ENCODE measurements at places on chromosomes 11 and 22.

GRCh38 chr11:20668844-20669819, at the start of gene NELL1:
Gene NELL1, plus strand, starts transcription at chr11:20669586.
- no peak for DNase-seq

GRCh38 chr11:70510571-70510970, 112.2 kb downstream of the CTTN start:
- DNase-seq = no peak

DNA sequence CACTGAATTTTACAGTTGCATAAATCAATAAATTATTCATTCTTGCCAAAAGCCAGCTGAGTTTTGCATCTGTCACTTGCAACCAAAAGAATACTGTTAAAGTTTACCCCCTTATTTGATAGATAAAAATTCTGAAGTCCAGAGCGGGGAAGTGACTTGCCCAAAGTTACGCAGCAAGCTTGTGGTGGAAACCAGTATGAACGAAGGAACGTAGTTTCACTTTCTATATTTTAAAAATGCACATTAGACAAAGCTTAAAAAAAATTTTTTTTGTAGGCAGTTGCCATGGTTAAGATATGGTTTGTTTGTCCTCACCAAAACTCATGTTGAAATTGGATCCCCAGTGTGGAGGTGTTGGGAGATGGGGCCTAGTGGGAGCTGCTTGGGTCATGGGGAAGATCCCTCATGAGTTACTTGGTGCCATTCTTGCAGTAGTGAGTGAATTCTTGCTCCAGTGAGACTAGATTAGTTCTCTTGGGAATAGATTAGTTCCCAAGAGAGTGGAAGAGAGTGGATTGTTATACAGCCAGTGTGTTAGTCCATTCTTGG, 46.3 kb upstream of the SEZ6L start:
- DNase-seq = no peak

DNA sequence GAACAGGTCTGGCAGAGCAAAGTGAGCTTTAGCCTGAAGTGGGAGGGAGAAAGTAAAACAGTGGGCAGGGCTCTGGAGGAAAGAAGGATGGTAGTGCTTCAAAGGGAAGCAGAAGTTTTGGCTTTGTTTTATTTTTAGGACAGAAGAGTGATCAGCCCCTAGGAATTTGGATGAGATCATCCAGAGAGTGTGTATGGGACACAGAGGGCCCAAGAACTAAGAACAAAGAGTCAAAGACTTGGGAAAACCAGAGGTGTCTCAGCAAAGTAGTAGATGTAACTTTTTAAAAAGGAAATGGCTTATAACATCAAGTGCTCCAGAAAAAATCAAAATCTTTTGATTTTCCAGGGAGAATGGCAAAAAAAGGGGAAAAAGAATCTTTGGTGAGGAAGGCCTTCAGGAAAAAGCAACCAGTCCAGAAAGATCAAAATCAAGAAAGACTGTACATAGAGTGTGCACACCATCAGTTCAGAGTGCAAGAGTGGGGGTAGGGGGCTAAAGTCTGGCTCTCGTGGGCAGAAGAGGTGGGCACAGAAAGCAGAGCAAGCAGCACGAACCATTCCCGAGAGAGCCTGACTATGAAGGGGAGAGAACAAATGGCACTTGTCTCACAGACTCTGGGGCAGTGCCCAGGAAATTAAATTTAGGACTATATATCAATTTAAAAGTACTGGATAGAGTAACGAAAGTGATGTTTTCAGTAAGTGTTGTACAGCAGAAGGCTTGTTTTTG, 30.0 kb downstream of the MAPK1 start:
- DNase-seq = no peak

DNA sequence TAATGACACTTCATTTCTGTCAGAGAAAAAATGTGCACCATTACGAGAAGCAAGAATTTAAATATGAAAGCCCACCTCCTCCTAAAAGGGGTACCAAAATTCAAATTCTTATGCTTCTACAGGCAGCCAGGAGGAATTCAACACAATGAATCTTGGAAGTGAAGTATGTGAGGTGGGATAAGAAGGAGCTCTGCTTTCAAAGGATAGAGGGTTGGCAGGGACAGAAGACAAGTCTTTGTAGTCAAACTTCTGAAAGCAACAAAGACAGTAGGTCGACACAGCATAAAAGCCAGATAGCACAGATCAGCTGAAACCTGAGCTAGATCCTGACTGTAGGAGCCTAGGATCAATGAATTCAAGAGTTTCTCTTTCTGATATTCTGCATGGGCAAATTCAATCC, 17.4 kb downstream of the NARS2 start:
- no peak for DNase-seq

DNA sequence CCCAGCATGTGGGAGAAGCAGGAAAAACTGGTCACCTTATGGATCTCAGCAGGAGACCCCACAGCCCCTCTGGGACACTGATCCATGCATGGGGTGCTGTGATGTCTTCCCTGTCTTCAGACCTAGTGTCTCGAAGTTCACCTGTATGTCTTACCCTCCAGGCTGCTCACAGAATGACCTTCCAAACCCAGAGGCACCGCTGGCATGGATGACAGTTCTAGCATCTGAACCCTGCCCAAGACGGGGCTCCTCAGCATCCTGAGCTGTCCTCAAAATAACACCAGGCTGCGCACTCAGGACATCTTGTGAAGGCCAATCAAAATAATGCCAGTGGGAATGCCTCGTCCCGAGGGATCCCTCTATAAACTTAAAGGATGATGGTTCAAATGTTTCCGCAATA, 824.9 kb downstream of the TBC1D22A start:
- no peak for DNase-seq

DNA sequence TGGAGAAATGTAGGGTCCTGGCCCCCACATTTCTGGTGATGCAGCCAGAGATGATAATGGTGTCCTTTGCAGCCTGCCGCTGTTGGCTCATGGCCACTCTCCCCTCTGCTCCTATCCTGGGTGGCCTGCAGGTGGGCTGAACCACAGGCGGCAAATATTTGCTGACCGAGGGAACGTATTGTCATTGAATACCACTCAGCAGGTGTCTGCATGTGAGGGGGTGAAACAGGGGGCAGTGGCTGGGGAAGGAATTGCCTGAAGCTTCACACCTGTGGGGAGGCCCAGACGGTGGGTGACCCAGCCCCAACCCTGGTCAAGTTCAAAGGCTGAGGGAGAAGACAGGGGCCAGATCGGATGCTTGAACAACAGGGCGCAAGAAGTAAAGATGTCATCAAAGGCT, 73.3 kb upstream of the WNT11 start:
- no peak for DNase-seq

DNA sequence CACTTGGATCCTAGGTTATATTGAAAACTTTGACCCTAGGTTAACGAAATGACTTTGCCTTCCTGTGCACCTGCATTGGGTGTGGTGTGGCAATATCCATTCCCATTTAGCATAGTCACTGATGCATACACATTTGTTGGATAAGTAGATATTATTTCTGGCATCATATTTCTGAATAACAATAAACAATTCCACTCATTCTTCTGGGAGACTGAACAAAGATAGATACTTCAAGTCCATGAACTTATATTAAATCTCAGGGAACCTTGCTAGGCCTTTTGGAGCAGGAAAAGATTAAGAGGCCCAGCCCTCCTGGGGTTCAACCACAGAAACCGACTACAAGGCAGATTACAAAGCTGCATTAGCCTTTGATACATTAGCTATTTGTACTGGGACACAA, 118.9 kb downstream of the MSANTD4 start:
- no peak for DNase-seq

DNA sequence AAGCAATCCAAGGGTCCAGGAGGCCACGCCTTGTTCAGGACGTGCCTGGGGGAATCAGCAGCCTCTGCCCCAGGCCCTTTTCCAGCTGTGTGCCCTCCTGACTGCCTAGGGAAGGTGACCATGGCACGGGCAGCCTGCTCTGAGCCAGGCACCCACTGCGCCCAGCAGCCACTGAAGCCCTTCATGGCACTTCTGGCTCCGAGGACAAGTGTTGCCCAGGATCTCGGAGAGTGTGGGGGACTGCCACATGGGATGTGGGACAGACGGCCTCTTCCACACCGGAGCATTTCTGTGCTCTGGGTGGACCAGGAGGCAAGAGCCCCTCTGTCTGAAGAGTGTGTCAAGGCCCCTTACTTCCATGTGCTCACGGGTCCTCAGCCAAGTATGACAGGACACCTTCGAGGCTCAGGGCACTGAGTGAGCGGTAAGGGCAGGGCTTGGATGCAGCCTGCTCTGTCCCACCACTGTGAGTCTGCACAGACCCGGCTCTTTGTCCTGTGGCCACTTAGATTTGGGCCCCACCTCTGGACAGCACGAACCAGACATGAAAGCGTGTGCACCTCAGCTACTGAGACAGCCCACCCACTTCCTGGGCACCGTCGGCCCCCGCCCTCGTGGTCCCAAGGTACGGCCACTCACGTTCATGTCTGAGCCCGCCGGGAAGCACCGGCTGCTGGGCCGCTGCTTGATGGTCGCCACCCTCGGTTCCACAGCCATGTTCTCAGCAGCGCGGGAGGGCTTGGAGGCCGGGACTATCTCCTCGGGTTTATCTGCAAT, 93.6 kb downstream of the CTTN start:
- DNase-seq = no peak

DNA sequence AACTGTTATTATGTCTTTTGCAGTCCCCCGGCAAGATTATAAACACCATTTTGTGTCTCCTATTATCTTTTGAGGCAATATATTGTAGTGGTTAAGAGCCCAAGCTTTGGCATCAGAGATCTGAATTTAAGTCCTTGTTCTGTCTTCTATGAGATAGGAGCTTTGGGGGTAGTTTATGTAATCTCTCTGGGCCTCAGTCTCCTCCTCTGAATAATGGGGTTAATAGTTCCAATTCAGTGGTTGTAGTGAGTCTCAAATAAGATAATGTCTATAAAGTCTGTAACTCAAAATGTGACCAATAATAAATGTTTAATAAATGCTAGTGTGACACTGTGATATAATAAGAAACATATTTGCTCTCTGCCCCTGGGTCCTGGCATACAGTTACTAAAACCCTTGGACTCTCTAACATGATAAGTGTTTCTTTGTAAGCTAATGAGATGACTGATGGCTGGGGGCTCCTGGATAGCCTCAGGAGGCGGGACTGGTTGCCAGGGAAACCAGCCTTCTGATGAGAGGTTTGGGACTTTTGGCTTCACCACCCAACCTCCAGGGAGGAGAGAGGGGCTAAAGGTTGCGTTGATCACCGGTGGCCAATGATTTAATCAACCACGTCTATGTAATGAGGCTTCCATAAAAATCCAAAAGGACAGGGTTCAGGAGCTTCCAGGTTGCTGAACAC, 183.4 kb upstream of the MTMR2 start:
- no peak for DNase-seq

DNA sequence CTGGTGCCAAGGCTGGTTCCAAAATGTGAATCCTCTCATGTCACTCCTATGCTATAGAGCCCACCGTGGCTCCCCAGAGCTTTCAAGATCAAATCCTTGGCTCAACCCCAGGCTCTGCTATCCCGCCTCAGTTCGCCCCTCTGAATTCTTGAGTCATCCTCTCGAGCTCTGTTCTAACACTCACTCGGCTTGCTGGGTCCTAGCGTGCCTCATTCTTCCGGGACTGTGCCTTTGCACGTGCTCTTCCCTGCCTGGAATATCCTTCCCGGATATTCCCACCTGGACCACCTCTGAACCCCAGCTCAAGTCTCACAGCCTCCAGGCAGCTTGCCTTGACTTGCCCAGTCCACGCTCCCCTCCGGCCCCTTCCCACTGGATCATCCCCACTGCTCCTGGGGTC, 13.0 kb downstream of the KCTD17 start:
- no peak for DNase-seq

DNA sequence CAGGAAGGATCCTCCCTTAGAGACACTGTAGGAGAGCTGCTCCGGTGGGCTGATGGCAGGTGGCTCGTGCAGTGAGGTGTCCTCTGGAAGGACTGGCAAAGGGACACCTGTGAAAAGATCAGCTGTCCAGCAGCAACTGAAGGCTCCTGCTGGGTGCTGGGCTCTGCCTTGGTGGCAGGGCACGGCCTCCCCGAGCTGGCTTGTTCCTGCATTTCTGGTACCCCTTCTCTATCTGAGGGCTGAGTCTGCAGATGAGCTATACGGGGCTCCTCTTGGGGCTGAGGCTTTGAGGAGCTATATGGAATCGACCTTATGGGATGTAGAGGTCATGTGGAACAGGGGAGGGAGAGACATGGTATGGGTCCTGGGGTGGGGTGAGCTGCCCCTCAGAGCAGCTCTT, 875.8 kb downstream of the BRD1 start:
- no peak for DNase-seq

- no peak for DNase-seq
Observed at GRCh38 chr11:65932558-65932919, 12.7 kb upstream of the TSGA10IP start.

GRCh38 chr22:47379037-47379436, 616.6 kb downstream of the TBC1D22A start:
- no peak for DNase-seq

DNA sequence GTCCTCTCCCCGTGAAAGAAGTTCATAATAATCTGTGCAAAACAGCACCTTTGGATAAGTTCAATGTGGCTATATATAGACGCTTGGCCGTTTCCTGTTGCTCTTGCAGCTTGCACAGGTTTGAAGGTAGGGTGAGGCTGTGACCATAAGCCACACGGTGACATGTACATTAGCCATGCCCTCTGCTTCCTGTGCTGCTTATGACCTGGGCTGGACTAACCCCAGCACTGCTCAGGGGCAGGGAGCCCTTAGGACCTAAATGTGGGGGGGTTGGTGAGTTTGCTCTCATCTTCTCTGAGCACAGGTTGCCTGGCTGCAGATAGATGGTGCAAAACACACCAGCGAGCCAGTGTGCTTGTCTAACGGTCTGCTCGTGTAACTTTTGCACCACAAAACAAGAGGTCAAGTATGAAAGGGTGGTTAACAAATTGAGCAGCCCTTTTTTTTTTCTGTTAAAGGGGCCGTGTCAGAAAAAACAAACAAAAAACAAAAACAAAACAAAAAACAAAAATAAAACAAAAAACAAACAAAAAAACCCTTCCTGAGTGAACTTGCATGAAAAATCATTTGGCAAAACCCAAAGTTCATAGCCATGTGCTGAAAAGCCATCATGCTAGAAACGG, 37.3 kb downstream of the FLI1 start:
- no peak for DNase-seq

DNA sequence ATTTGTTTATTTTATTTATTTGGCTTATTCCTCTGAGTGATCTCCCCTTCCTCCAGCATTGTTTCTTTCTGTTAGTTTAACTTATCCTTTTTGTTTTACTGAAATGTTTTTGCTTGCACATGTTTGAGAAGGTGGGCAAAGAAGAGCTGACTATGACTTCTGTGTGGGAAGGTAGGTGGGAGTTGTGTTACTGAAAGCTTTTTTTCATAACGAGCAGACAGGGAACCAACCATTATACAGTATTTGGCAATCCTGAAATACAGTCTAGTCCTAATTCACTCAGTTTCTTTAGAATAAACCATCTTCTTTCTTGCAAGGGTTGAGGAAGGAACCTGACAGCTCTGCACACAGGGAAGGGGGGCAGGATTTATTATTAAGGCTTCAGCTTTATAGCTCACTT, 37.0 kb upstream of the PAK1 start:
- DNase-seq = no peak

GRCh38 chr11:27874998-27875830, 175.0 kb upstream of the BDNF start:
- no peak for DNase-seq

- no peak for DNase-seq
Observed at GRCh38 chr22:45527456-45527855, 24.8 kb downstream of the FBLN1 start.

Measured in NCI-H187 treated with DMSO at 0.1 percent for 48 hours (cell line).